Lower lobe of right lung (tissue), 2 donors: ENCODE measurements at places on chromosomes 3 and 15. TPM values are rescaled to one million over a fixed set of nuclear protein-coding genes. Genes with fewer than 3 reads are reported as not detected.

Gene SLCO2A1
- 204 TPM for total RNA-seq

Gene TMEM158
- 0.80 TPM for total RNA-seq

Gene CAND2
- total RNA-seq: 6.4 TPM

Gene AADACL2
- 0.21 TPM for total RNA-seq

Gene IMPG2
- 0.21 TPM for total RNA-seq

Gene LRRN1
- 2.0 TPM for total RNA-seq
